NCI-H1417 treated with DMSO at 0.1 percent for 48 hours (cell line): ENCODE measurements at places on chromosomes 11 and 22.

DNA sequence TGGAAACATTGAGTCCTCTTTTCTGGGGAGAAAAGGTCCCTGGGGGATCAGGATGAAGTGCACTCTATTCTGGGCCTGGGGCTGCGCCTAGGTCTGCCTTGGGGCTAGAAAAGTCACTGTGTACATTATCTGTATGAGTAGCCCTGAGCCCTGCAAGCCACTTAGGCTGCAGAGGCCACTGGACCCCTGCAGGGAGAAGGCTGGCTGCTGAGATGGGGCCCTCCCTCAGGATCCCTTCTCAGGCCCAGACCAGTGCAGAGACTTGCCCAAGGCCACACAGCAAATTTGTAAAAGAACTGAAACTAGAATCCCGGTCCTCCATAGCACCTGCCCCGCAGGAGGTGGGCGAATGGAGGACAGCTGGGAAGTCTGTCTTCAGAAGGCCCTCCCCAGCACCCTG lies 26.8 kb upstream of the HMOX1 start:
- no peak for DNase-seq

GRCh38 chr11:45374653-45375059 lies 88.5 kb upstream of the SYT13 start:
- no peak for DNase-seq

GRCh38 chr11:10407055-10407454 lies 48.0 kb upstream of the AMPD3 start:
- no peak for DNase-seq

DNA sequence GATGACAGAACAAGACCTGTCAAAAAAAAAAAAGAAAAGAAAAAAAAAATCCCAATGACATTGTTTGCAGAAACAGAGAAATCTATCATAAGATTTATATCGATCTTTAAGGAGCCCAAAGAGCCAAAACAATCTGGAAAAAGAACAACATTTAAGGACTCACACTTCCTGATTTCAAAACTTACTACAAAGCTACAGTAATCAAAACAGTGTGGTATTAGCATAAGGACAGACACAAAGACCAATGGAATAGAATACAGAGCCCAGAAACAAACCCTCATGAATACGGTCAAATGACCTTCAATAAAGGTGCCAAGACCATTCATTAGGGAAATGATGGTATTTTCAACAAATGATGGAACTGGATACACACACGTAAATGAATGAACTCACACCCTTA lies 12.2 kb downstream of the ARVCF start:
- no peak for DNase-seq

DNA sequence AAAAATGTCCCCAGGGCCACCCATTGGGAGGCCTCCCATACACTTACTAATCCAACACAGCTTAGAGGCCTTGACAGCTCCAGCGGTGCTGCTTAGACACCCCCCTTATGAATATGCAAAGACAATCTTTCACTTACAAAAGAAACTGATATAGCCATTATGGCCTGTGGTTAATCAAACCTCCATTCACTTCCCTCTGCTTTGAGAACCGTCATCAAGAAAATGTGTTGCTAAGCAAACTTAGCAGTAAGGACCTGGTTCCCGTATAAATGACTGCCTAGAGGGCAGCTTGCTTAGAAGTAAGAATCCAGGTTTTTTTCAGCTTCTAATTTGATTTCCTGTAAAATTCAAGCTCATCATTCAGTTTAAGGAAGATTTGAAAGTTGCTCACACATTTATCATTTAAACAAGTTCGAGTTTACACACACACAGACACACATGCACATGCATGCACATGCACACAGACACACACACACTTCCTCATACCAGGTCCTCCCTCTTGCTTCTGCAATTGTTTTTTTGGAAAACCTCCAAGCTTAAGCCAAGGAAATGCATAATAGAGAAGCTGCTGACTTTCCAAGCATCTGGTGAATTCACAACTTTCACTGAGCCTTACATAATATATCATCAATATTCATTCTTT lies 137.7 kb upstream of the BLID start:
- no peak for DNase-seq

GRCh38 chr11:125315079-125315740 lies 150.7 kb downstream of the PKNOX2 start:
- DNase-seq, result peak; percentile 82

DNA sequence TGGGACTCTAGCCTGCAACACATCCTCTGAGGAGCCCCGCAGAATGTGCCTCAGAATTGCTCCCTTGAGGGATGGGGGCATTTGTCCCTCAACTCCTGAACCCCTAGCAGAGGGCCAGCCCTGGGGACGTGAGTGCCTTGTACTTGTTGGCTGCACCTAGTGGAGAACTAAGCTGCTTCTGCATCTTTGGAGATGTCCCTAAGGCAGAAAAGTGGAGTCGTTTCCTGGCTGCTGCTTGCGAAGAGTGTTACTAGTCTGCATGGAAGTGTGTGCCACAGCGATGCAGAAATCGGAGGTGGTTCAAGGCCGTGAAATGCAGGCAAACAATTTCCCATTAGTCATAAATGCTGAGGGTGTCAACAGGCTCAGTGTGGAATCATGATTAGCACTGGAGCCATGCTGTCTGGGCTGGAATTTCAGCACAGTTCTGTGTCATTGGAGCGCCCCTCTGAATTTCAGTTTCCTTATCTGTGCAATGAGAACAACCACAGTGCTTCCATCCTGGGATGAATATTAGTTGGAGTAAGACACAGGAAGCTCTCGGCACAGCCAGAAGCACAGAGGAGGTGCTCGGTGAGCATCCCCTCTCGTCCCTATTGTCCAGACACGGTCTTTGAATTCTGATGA lies 56.5 kb downstream of the MIAT start:
- no peak for DNase-seq

- no peak for DNase-seq
Observed at GRCh38 chr11:88179971-88180629, 4.9 kb upstream of the RAB38 start.

GRCh38 chr11:76347466-76347865 lies 33.5 kb downstream of the THAP12 start:
- peak; percentile 3 for DNase-seq

DNA sequence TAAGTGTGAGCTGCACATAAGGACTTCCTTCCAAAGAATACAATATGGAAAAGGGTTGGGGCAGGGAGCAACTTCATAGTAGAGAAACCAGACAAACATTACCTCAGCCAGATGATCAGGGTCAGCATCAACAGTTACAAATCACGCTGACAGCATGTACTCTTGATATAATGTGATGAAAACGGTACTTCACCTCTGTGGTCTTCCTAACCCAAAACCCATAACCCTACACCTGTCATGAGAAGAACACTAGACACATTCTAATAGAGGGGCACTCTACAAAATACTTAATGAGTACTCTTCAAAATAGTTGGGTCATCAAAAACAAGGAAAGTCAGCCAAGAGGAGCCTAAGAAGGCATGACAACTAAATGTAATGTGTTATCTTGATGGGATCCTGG lies 43.9 kb downstream of the RRAS2 start:
- DNase-seq, result no peak

DNA sequence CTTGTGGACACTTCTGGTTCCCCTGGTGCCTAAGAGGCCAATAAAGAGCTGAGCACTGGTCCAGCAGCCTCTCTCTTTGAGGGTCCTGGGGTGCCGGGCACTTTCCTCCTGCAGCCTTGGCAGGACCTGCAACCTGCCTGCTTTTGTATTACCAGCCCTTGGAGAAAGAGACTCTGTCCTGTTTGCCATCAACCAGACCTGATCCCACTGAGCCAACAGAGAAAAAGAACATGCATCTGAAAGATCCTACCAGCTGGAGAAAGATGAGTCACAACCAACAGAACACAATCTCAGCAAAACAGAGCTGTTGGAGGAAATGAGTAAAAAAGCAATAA lies 321.0 kb downstream of the DDX10 start:
- DNase-seq, result no peak

DNA sequence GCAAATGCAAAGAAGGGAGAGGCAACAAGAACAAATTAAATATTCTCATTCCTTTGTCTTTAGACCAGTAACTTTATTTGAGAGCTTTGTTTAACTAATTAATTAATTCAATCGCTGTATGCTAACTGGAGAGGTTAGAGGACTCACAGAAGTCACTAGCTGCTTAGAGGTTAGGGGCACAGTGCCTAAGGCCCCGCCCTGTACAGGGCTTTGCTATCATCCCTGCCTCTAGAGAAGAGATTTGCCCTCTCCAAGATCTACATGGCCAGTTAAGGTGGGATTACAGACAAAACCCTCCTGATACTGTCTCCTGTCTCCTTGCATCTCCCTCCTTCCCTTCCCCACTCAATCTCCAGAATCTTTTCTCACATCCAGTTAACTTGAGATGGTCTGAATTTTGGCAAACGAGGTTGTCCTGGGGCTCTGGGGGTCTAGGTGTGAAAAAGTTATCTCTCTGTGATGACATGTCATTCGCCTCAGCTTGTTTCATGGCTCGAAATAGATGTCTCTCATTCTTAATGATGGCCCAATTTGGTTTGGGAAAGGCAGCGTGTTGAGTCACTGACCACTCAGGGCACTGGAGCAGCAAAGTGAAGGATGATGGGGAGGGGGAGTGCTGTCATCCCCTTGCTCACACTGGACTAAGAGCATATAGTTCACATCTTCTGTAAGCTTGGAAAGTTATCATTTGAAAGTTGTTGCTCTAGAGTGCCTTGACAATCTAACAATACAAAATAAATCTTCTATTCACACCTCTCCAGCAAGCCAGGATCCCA lies 190.9 kb downstream of the KIRREL3 start:
- DNase-seq, result no peak
